ENCODE measurements at places on chromosomes 7 and 10. TPM values are rescaled to one million over a fixed set of nuclear protein-coding genes. Genes with fewer than 3 reads are reported as not detected.

Gene METTL27
- total RNA-seq, result 1.9 TPM

Gene ZNF425
- total RNA-seq, result 3.1 TPM

Gene SUGCT
- 5.6 TPM for total RNA-seq

Gene C7orf33
- total RNA-seq, result not detected

Gene CBLL1
- 43.8 TPM for total RNA-seq

Gene NKX2-3
- 0.12 TPM for total RNA-seq

Gene RAB19
- not detected for total RNA-seq
